ENCODE measurements at places on chromosomes 6 and 20.

DNA sequence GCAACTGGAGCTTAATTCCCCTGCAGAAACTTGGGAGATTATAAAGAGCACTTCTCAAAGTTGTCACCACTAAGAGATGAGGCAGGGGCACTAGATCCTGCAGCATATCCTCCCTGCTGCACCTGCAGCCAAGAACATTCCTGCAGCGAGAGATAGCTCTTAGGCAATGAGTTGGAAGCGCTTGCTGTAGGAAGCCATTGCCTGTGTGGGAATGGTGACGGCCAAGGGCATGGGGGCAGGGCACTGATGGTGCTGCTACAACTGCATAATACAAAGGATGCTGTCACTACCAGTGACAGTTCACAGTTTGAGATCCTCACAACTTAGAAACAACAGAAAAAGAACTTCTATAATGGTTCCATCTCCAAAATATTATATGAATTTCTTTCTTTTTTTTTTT lies 89.9 kb downstream of the CDS2 start:
- DNase-seq = no peak

DNA sequence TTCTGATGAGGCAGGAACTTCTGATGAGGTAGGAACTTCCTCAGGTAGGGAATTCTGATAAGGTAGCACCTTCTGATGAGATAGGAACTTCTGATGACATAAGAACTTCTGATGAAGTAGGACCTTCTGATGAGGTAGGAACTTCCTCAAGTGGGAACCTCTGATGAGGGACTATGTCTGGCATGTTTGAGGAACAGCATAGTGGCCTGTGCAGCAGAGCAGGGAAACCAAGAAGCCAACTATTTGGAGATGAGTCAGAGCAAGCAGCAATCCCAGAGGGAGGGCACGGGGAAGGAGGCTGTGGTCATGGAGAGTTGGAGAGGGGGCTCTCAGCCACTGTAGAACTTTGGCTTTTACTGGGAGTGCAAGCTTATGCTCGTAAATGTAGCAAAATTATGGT lies 132.4 kb downstream of the CFAP61 start:
- DNase-seq = no peak

DNA sequence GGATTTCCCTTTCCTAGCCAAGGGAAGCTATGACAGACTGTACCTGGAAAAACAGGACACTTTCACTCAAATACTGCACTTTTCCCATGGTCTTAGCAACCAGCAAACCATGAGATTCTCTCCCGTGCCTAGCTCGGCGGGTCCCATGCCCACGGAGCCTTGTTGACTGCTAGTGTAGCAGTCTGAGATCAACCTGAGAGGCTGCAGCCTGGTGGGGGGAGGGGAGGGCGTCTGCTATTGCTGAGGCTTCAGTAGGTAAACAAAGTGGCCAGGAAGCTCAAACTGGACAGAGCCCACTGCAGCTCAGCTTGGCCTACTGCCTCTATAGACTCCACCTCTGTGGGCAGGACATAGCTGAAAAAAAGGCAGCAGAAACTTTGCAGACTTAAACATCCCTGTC lies 61.8 kb downstream of the EPM2A start:
- no peak for DNase-seq

- no peak for DNase-seq
Observed at GRCh38 chr20:4160761-4161305, 145.5 kb upstream of the RNF24 start.

GRCh38 chr6:280775-281468 lies 11.4 kb upstream of the DUSP22 start:
- DNase-seq = no peak

- DNase-seq = no peak
Observed at GRCh38 chr6:76435174-76435573, 362.7 kb upstream of the IMPG1 start.

DNA sequence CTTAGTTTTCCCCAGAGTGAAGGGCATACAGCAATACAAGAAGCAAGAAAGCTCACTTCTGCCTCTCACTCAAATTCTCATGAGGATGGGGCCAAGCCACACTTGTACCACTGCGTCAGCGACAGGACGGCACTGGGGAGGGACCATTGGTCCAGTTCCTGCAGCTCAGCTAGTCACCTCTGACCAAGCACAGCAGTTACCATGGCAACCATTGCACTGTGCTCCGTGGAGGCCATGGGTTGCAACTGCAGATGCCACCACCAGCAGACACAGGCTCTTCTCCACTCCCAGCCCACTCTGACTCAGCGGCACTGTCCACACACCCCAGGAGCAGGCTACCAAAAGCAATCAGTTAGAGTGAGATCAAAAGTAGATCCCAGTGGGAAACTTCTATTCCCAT lies 441.1 kb upstream of the ARID1B start:
- DNase-seq = no peak

- no peak for DNase-seq
Observed at GRCh38 chr6:125432963-125433362, 131.2 kb upstream of the HDDC2 start.

- DNase-seq = no peak
Observed at GRCh38 chr20:54107600-54108325, 37.4 kb upstream of the BCAS1 start.

DNA sequence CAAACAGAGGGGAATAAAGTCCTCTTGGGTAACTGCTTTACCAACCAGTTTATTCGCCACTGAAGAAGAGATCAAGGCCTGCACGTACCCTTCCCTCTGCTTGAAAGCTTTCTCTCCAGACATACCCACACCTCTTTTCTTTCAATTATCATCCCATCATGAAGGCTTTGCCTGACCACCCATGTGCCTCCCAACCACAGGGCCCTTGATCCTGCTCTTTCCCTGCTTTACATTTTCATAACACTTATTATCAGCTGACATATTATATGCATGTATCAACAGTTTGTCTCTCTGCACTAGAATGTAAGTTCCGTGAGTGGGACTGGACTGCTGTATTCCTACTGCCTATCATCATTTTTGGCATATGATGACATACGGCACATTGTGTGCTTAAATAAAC lies 20.9 kb upstream of the RPN2 start:
- DNase-seq = no peak

- DNase-seq = no peak
Observed at GRCh38 chr6:90383196-90383822, 86.7 kb upstream of the BACH2 start.

GRCh38 chr6:154370545-154370944 lies 13.9 kb upstream of the IPCEF1 start:
- DNase-seq = no peak

DNA sequence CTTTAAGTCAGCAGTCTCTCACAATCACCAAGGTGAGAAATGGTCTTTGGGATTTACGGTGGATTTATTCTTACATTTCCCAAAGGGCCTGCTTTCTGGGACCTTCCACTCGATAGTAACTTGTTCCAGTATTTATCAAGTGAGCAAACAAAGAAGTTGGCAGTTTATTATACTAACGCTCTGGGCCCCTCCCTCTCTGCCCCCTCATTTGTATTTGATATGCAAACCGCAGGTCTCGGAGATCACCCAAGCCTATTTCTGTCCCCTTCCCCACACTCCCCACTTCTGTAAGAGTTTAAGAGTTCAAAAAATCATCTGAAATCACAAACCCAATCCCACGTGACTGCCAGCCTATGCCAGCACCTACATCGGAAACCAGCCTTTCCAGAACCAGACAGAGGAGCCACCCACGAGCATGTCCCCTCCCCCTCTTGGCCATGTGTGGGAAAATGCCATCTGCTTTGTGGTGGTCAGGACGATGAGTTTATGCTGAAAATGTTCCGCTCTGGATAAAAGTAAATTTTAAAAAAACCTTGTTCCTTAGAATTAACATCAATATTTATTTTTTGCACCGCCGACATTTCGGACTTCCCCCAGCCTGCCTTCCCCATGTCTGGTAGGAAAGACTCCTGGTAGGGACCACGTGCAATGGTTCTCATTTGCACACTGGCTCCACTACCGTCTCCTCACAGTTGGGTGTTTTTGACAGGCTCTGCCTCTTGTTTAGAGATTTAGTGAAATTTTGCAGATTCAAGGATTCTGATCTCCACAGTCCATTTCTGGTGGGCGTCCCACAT lies 281.0 kb downstream of the TFAP2C start:
- DNase-seq = no peak

DNA sequence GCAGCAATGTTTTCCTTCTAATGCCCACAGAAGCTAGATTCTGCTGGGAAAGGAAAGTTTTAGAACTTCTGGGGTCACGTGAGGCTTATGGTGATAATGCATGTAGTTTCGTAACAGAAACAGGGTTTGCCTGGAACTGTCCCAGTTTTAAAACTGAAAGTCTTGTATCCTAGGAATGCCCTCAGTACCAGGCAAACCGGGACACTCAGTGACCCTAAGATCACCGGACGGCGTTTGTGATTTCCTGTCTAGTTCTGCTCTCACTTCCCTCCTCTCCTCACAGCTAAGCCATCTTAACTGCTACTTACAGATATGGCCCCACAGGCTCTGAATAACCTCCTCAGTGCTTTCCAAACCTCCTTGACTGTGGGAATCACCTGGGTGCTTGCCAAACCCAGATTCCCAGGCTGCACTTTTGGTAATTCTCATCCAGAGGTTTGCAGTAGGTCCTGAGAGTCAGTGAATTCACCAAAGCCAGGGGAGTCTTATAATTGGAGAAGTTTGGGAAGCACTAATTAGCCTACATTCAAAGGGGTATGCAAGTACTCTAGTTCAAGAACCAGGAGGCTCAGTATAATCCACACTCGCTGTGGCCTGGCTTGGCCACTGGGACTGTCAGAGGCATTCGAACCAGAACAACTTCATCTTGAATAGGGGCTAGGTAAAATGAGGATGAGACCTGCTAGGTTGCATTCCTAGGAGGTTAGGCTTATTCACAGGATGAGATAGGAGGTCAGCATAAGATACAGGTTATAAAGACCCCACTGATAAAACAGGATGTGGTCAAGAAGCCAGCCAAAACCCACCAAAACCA lies 231.6 kb upstream of the MYLIP start:
- DNase-seq = no peak

DNA sequence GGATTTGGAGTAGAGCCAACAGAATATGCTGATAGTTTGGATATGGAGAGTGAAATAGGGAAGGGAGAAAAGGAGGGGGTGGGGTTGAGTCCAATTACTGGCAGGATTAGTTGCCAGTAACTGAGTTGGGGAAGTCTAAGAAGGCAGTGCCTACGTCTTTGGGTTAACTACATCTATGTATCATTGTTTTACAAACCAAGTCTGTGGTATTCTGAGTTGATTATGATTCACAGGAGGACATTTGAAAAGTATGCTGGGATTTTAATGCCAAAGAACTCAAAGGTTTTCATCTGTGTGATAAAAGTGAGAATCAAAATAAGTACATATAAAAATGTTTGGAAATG lies 14.7 kb downstream of the DSE start:
- DNase-seq = no peak

GRCh38 chr6:163731215-163732013 lies 316.9 kb downstream of the QKI start:
- DNase-seq = no peak

- DNase-seq = no peak
Observed at GRCh38 chr20:62682912-62683517, 25.6 kb upstream of the NTSR1 start.

- peak; percentile 23 for DNase-seq
Observed at GRCh38 chr6:10655508-10656055, 38.8 kb downstream of the C6orf52 start.

GRCh38 chr6:167311286-167311685 lies 13.6 kb upstream of the TTLL2 start:
- DNase-seq = no peak

- DNase-seq = no peak
Observed at GRCh38 chr6:32974541-32975308, 6.3 kb downstream of the BRD2 start.

DNA sequence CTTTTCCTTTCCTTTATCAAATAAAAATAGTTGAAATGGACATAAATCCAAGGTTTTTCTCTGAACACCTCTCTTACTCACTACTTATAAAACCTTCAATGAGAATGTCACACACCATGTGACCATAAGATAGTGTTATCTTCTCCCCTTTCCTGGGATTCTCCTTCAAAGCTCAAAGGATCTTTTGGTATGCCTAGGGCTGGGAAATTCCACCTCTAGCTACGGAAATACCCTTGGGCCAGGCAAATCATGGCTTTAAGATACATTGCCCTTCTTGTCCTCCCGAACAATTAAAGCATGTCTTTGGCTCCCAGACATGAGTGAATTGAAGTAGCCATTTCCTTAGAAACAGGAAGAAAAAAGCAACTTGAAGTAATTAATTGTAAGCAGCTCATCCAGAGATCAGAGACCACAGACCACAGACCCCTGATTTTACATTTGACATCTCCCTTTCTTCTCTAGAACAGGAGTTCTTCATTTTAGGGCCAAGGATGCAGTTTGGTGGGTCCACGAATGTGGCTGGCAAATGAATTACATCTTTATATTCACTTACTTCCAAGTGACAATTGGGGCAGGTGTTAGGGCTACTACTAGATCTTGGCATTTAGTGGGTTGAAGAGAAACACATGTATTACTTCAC lies 4.1 kb downstream of the PLCB4 start:
- DNase-seq = no peak

DNA sequence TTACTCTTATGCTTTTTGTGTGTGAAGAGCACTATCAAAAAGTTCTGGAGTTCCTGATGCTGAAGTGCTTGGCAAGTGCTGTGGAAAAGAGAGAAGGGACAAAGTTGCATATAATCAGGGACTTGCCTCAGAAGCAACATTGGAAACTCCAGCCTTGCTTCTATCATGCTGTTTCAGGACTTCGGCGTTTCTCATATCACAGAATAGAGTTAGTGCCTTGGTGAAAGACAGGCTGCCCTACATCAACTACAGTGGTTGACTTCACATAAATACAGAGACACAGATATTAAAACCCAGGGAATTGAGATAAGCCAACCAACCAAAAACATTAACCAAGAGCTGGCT lies 36.2 kb upstream of the CDKAL1 start:
- no peak for DNase-seq

DNA sequence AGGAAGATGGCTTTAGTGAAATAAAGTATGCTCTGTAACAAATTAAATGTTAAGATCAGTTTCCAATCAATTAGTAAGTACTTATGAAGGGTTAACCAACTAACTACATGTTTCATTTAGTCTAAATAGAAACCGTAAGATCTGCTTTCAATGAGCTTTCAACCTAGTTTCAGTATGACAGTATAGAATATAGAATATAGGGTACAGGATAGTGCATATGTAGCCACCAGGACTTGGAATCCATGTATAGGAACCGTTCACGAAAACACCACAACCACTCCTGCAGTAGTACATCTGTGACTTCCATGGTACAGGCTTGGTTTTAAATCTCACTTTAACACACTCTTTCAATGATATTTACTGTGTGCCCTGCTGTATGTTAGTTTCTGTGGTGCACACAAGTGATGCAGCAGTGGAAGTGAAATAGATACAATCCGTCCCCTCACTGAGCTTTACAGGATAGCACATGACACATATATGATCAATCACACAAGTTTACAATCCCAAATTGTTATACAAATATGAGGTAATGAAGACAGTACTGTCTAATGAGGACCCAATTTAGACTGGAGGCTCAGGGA lies 479.7 kb upstream of the MARCKS start:
- no peak for DNase-seq

DNA sequence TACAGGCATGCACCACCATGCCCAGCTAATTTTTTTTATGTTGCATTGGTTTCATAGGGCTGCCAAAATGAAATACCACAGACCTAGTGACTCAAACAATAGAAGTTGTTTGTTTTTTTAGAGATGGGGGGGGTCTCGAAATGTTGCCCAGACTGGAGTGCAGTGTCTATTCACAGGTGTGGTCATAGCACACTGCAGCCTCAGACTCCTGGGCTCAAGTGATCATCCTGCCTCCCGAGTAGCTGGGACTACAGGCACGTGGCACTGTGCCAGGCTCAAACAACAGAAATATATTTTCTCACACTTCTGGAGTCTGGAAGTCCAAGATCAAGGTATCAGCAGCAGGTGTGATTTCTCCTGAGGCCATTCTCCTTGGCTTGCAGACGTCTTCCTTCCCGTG lies 6.6 kb upstream of the SLC16A10 start:
- no peak for DNase-seq
